ENCODE measurements at places on chromosomes 13 and 19. TPM values are rescaled to one million over a fixed set of nuclear protein-coding genes. Genes with fewer than 3 reads are reported as not detected.

PABPC3 gene
- total RNA-seq: 0.10 TPM

TM9SF2 gene
- 59.2 TPM for total RNA-seq

GJA3 gene
- 1.3 TPM for total RNA-seq

EPS8L1 gene
- 3.7 TPM for total RNA-seq

ACP5 gene
- total RNA-seq: not detected
